T-helper 9 cell (primary cell): ENCODE measurements at places on chromosomes 5 and 9.

DNA sequence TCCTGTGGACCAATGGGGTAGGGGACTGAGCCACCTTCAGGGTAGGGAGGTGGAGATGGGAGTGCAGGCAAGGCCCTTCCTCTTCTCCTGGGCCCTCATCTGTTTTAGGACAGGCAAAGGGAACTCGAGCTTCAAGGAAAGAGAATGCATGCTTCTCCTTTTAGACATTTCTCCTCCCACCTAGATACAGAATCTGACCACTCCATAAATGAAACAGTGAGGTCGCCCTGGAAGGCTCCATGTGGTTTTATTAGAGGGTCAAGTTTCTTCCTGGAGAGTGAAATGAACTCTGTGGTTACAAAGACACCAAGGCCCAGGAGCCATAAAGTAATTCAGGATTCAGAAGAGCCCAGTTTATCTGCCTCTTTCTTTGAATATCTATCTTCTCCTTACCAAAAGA lies 14.9 kb downstream of the LHFPL2 start:
- DNase-seq: no peak

DNA sequence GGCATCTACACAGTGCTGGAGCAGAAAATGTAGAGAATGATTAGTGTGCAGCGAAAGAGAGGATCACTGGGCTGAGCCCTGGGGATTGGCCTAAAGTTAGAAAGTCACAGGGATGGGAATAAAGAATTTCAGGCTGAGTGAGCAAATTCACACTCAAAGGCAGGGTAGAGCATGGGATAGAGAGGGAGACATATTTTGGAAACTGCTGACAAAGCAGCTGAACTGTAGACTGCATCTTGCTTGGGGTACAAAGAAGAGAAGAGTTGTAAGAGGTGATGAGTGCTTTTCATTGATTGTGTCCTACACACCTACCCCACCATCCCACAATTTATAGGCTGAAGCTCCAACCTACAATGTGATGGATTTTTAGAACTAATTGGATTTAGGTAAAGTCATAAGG lies 677.8 kb downstream of the TAF11L14 start:
- no peak for DNase-seq

GRCh38 chr9:110526426-110526825 lies 53.1 kb downstream of the SVEP1 start:
- DNase-seq: no peak

DNA sequence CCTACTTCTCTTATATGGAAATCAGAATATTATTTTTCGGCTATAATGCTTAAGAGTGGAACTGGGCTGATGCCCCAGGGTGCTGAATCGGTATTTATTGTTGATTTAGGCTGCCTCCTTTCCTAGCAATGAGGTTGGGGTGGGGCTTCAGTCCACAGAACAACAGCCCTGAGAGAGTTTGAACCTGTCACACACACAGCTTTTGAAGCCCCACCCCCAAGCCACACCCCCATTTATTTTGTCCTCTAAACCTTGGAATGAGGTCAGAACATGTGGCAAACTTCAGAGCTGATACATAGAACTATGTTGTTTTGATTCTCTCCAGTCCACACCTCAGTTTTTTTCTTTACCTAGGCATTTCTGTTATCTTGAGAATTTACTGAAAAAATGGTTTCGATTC lies 51.7 kb upstream of the CAMK4 start:
- no peak for DNase-seq

- DNase-seq: no peak
Observed at GRCh38 chr5:75964008-75964407, 119.2 kb upstream of the SV2C start.

DNA sequence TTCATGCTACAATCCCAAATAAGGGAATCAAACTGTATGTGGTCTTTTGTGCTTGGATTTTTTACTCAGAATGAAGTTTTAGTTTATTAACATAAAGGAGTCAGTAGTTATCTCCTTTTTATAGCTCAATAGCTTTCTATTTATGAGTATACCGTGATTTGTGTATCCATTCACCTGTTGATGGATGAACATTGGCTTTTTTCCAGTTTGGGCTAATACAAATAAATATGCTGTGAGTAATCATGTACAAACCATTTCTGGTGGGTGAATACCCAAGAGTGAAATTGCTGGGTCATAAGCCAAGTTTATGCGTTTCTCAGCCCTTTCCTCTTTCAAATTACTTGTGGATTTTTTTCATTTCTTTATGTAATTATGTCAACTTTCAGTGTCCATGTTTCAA lies 395.3 kb downstream of the OSTF1 start:
- no peak for DNase-seq

- DNase-seq: no peak
Observed at GRCh38 chr5:128081111-128081851, 2.3 kb upstream of the SLC12A2 start.

- DNase-seq: no peak
Observed at GRCh38 chr5:80204808-80205614, 50.8 kb downstream of the SERINC5 start.

DNA sequence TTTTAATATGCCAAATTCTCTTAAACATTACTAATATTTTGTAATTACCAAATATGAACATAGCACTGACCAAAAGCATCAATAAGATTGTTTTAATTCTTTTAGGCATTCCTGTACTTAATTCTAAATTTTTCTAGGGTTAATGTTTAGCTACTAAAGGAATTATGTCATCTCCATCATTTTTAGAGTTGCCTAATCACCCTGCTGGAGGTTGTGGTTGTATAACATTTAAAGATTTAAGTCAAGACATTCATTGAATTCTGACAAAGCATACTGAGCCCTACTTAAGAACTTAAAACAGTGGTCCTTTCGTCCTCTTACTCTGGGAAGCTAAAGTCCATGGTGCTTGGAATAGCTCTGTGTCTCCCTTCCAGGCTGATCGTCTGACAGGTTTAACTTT lies 28.1 kb upstream of the DAB2 start:
- no peak for DNase-seq
